ENCODE measurements at places on chromosomes 7 and 10.

DNA sequence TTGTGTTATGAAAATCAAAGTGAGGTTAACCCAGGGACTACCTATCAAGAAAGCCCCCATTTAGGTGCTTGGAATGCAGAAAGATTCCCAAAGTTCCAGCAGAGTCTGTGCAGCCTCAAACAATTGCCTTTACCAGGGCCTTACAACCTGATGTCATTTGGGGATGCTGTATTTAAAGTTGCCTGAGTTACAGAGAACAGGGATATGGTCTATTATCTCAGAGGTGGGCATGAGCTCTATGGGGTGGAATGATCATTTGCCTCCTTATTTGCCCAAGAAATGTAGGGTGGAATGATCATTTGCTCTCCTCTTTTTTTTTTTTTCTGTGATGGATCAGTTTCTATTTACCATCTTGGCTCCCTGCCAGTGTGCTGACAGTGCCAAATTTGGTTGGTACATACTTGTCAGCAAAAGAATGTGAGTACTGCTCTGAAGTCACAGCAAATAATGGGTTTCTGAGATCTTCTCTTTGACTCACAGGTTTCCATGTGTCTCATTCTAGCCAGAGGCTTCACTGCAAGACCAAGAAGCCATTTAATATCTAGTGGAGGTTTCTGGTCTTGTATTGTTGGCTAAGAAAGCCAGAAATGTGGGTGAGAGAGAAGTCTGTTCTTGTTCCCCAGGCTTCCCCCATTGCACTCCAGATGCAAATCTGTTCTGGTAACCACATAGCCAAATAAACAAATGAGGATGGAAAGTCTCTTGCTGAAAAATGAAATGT, 45.5 kb upstream of the ZNRF2 start:
- no peak for DNase-seq

GRCh38 chr10:34254596-34254995, 560.5 kb downstream of the PARD3 start:
- DNase-seq = no peak

GRCh38 chr7:107622429-107622828, 38.2 kb upstream of the SLC26A4 start:
- DNase-seq = no peak

DNA sequence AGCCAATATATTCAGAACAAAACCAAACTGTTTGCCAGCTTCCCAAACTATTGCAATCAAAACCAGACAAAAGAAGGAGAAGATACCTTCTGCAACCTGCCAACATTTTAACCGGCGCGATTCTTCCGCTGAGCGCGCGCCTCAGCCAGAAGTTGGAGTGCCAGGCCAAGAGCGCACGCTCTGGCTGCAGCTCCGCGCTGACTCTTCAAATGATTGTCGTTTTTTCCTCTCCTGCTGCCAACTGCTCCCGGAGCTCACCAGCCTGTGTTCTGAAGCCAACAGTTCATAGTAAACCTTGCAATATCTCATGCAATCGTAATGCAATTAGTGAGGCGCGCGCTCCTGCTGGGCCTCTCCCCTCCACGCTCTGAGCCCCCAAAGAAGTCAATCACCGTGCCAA, 259.7 kb upstream of the MGMT start:
- no peak for DNase-seq

DNA sequence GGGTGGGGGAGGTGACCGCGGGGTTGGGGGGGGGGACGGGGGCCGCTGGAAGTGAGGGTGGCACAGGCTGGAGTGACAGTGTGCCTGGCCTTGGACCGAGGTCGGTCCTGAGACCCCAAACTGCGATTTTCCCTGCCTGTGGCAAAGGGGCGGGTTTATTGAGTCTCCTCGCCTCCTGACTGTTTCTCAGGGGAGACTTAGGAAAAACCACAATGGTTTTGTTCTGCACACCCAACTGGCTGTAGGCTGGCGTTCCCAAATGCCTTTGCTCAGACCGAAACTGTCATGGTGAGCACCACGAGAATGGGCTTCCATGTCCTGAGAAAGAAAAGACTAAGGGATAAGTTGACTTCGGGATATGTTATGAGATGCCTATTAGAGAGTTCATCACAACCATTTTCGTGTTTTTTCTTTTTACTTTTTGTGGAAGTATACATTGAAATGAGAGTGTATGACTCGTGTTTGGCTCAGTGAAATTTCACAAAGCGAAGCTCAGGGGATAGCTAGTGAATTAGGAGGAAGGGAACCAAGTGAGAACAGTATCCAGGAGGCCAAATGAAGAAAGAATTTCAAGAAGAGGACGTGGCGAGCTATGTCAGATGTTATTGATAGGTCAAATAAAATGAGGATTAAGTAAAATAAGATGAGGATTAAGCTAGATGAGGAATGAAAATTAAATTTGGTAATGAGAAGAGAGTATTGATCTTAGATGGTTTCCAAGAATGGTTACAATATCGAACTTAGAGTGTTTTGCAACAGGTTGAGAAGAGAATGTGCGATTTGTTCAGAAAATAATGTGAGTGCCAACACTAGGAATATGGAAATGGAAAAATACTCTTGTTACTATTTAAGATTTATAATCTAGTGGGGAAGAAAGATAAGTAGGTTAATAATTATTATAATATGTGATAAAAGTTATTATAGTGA, 918 bp downstream of the NET1 start:
- peak; percentile 31 for DNase-seq

DNA sequence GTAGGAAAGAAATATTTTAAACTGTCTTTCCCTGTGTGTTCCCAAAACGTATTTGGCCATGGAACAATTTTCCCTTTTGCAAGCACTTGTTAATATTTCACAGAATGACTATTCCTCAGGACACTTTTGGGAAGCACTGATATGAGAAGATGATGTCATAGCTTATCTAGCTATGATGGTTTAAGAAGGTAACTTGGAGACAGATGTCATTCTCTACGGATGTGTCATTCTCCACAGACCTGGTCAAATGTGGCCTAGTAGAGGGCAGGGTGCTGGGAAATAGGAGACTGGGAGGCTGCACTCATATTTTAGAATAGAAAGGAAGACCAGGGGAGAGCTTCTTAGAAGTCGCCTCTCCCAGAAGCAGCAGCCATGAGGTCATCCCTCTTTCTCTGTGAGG, 220.7 kb upstream of the GLI3 start:
- no peak for DNase-seq

DNA sequence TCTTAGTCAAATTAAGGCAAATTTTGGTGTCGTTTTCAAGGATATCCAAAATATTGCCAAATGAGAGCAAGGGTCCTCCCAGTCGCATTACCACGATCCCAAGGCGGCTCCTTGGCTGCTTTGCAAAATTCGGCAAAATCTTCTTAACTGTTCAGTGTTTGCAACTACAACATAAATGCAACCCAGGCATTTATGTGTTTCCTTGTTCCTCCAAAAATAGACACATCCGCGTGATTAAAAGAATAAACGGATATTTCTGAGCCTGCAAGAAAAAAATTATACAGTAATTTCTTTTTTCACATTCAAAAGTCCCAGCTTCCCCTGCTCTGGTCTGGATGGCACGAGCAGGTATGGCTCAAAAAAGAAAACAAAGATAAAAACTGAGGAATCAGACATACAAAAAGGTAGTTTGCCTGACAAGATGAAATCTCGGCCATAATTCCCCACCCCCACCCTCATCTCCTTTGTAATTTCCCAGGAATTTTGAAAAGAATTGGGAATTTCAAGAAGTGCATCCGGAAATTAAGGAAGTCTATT, 6.0 kb downstream of the SKIDA1 start:
- DNase-seq = no peak

GRCh38 chr10:120477021-120477742, 20.2 kb downstream of the PLPP4 start:
- DNase-seq = no peak

- DNase-seq = no peak
Measured at GRCh38 chr10:133391761-133392518, 2.0 kb upstream of the MTG1 start.

- no peak for DNase-seq
Measured at GRCh38 chr7:156148547-156148946, 336.3 kb upstream of the SHH start.

DNA sequence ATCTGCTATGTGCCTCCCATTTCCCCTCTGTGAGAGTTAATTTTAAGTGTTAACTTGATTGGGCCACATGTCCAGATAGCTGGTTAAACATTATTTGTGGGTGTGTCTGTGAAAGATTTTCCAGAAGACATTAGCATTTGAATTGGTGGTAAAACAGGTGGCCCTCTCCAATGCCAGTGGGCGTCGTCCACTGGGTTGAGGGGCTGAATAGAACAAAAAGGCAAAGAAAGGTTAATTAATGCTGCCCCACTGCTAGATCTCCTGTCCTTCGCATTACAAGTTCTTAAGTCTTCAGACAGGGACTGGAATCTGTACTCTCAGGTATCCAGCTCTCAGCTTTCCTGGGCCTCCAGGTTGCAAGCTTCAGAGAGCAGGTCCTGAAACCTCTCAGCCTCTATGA, 1160.9 kb upstream of the LRRN3 start:
- DNase-seq = no peak

GRCh38 chr10:58820386-58820785, 307.7 kb downstream of the BICC1 start:
- DNase-seq = no peak

- no peak for DNase-seq
Measured at GRCh38 chr7:29332042-29332811, 137.7 kb downstream of the CHN2 start.

GRCh38 chr10:7410862-7411670, at the start of gene SFMBT2:
Gene SFMBT2 (minus strand): TSS chr10:7411034. CDS start chr10:7381898, 29,136 bp downstream.
- DNase-seq = peak; percentile 76

GRCh38 chr7:108299251-108299973, 156.8 kb downstream of the NRCAM start:
- no peak for DNase-seq

- DNase-seq = no peak
Measured at GRCh38 chr7:18287482-18287881, 208.1 kb upstream of the HDAC9 start.

- no peak for DNase-seq
Measured at GRCh38 chr7:151815419-151815818, 61.5 kb downstream of the PRKAG2 start.

GRCh38 chr10:86179961-86180360, 186.6 kb downstream of the GRID1 start:
- DNase-seq = no peak

GRCh38 chr7:102463841-102464576, 654 bp downstream of the ALKBH4 start:
- DNase-seq = no peak

DNA sequence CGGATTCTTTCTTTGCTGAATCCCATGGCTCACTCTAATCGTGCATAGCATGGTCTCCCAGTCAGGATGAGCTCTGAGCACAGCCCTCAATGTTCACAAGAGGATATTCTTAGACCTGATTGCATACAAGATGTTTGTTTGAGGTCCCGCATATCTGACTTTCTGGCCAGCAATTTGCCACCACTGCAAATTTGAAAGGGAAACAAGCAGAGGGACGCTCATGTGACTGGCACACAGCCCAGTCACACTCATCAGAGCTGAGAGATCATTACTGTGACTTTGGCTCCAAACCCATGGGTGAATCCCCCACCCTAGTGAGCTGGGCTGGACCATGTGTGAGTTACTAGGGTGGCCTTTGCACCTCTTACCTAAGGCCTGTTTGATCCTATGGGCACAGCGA, 9.9 kb downstream of the TAS2R41 start:
- no peak for DNase-seq

GRCh38 chr10:127863231-127863825, 29.4 kb downstream of the CLRN3 start:
- DNase-seq = no peak

- no peak for DNase-seq
Measured at GRCh38 chr7:101169110-101169837, 3.9 kb upstream of the VGF start.

GRCh38 chr10:67668448-67668847, 27.5 kb downstream of the CTNNA3 start:
- DNase-seq = no peak

DNA sequence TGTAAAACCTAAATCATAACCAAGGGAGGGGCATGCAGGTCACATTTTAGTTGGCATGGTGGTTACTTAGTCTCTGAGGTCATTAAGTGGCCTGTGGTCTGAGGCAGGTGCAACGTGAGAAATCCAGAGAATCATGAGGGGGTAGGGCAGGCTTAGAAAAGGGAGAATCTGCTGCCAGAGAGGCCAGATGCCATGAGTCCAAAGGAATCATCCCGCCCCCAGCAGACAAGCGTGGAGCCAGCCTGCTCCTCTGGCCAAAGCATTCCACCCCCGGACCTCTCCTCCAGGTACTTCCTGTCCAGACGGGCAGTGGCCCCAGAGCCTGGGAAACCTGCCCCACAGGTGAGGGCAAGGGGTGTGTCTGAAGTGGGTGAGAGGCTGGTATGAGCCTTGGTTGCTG, 196.4 kb upstream of the ZNF32 start:
- DNase-seq = no peak

- DNase-seq = no peak
Measured at GRCh38 chr7:126657599-126658358, 595.0 kb downstream of the GRM8 start.

DNA sequence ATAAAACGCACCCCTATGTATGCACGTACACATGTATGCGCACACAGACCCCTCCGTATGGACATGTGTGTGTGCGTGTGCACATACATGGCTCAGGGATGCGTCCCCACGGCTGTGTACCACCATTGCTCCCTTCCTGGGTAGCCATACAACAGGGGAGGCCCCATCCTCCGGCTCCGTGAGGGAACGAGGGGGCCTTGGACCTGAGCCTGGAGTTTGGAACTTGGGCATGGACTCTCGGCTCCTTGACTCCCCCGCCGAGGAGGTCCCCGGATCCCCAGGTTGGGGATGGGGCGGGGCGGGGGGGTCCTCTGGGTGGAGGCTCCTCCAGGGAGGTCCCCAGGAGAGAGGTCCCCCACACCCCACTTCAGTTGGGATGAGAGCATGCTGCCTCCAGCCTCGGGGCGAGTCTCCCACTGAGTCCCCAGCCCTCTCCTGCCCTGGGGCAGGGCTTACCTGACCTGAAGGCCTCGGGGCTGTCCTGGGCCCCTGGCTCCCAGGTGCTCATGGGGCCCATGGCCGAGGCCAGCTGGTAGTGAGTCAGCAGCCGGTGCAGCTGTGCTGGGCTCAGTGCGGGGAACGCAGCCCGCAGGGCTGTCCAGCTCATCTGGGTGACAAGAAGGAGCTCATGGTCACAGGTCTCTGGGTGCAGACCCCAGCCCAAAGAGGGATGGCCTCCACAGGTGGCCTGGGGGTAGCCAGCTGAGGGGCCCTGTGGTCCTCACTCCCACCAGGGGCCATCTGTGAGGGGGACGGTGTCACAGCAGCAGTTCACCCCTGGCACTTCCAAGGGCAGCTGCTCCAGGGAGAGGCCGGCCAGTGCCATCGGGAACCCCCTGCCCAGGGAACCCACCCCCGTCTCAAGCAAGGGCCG, 29.9 kb downstream of the AP5Z1 start:
- DNase-seq = no peak

Measured in HEK293T (cell line).